ENCODE measurements at places on chromosomes 12 and 14. TPM values are rescaled to one million over a fixed set of nuclear protein-coding genes. Genes with fewer than 3 reads are reported as not detected.

Gene ANAPC7
- total RNA-seq = 53.6 TPM

Gene PRR4
- total RNA-seq = not detected

Gene MYF5
- not detected for total RNA-seq

Gene ZFC3H1
- total RNA-seq = 20.5 TPM

Gene PLEKHH1
- total RNA-seq = under 0.01 TPM

Gene PMEL
- total RNA-seq = 1.8 TPM

Gene KIF26A
- total RNA-seq = 4.4 TPM

Gene KRT75
- total RNA-seq = 2.6 TPM

Gene IQSEC3
- total RNA-seq = under 0.01 TPM

Gene PKP2
- total RNA-seq = 5.5 TPM

Gene NTS
- total RNA-seq = under 0.01 TPM

Gene INF2
- 31.0 TPM for total RNA-seq

Gene ZBTB39
- 6.8 TPM for total RNA-seq

Gene RNF212B
- total RNA-seq = not detected

Gene USP44
- 3.0 TPM for total RNA-seq

Gene PMCH
- total RNA-seq = 0.61 TPM

Gene GYS2
- not detected for total RNA-seq

Gene GUCY2C
- total RNA-seq = not detected

Gene PTPRR
- 2.0 TPM for total RNA-seq

Gene FOXG1
- total RNA-seq = not detected

Gene LGR5
- not detected for total RNA-seq

Gene NINJ2
- not detected for total RNA-seq

Gene CPNE6
- not detected for total RNA-seq

Gene EML5
- 0.15 TPM for total RNA-seq

Gene PLEKHG7
- not detected for total RNA-seq

Gene KRT6C
- total RNA-seq = not detected

Gene ADAM21
- 0.30 TPM for total RNA-seq

Gene SYNDIG1L
- not detected for total RNA-seq

Gene ST8SIA1
- not detected for total RNA-seq

Gene KRT5
- 0.91 TPM for total RNA-seq

Gene TSPAN11
- total RNA-seq = not detected

Gene STAC3
- total RNA-seq = 0.32 TPM

Gene TWF1
- 131 TPM for total RNA-seq

Gene FAM181A
- not detected for total RNA-seq

Gene HVCN1
- total RNA-seq = 7.4 TPM

Gene TOMM20L
- total RNA-seq = not detected

Gene DPY19L2
- total RNA-seq = 1.9 TPM

Gene CAPZA3
- total RNA-seq = not detected
